Heart left ventricle (tissue), 16 donors: ENCODE measurements at places on chromosomes 3 and 15. TPM values are rescaled to one million over a fixed set of nuclear protein-coding genes. Genes with fewer than 3 reads are reported as not detected.

POMGNT2 gene
- total RNA-seq: 21.1 TPM

GRCh38 chr3:15281817-15282216 is 50.6 kb downstream of the SH3BP5 start:
- no peak for DNase-seq

SYNPR gene
- not detected for total RNA-seq

TM4SF18 gene
- 6.8 TPM for total RNA-seq

DNA sequence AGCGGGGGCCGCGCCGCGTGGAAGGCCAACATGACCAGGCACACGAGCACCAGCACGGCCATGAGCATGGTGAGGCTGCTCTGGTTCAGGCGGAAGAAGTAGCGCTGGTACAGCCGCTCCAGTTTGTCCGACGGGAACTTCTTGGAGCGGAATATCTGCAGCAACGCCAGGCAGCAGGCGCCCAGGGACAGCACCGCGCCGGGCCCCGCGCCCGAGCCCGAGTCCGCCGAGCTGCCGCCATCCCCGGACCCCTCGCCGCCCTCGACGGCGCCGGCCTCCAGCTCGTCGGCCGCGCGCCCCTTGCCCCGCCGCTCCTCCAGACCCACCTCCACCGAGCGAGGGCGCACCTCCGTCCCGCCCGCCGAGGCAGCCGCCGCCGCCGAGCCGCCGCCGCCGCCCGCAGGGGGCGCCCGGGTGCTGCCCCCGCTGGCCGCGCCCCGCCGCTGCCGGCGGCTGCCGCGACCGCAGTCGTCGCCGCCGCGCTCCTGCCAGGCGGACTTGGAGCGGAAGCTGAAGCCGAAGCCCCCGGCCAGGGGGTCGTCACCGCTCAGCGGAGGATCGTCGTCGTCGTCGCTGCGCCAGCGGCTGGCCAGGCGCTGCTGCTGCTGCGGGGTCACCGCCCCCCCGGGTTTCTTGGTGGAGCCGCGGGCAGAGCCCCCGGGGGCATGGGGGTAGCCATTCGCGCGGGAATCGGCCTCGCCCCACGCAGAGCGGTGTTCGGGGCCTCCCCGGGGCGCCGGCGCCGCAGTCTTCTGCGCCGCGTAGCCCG is 957 bp downstream of the ADCY5 start:
- peak; percentile 77 for DNase-seq

TMEM87A gene
- total RNA-seq: 18.9 TPM

KBTBD8 gene
- total RNA-seq: 8.3 TPM

DNA sequence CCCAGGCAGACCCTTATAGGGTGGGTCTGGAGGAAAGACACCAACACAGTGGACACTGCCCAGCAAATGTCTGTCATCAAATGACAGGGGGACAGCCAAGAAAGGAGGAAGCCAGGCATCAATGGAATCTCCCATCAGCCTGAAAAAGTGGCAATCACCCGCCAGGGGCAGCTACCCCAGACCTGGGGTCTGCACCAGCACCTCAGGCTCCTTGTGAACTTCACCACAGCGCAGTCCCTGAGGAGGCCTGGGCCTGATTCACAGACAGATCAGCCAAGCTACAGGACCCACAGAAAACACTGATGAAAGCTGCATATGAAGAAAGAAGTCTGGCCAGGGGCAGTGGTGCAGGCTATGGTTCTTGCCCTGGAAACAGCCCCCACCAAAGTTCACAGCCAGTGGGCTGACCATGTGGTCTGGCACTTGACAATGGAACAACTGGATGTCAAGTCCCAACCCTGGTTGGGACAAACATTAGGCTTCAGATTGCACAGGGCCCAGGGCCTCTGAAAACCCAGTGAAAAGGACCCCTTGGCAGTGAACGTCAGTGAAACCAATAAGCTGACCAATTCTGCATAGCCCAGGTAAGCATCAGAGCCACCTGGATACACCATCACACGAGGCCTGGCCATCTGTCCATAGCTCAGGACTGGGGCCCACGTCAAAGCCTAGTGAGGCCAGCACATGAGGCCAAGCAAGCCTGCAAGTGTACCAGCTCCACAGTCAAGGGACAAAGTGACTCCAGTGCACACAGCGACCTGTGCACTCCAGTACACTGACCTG is 29.1 kb downstream of the ALS2CL start:
- DNase-seq: no peak

NPRL2 gene
- total RNA-seq: 15.1 TPM

- no peak for DNase-seq
Observed at GRCh38 chr15:80152896-80153876, at the start of gene FAH. FAH (plus strand) TSS chr15:80152999; CDS start chr15:80153055, 56 bp downstream.

GPR62 gene
- total RNA-seq: not detected

DNA sequence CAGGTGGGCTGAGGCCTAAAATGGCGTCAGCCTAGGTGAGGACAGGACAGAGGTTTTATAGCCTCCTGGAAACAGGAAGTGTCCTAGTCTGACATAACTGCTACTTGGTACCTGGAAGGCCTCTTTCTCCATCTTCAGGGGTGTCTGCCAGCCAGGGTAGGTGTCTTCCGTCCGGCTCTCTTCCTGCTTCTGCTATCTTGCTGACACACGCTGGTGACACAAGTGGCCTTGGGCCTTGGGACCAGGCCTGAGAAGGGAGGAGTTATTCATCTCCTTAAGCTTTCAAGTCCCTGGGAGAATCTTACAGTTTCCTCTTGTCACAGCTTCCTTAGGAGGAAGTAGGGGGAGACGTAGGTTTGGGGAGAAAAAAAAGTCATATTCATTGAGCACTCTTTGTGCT is 551.3 kb downstream of the AGBL1 start:
- no peak for DNase-seq

- no peak for DNase-seq
Observed at GRCh38 chr3:190968616-190969015, 106.1 kb upstream of the GMNC start.

CLDN16 gene
- not detected for total RNA-seq

GRCh38 chr3:107206141-107206540 is 171.1 kb upstream of the CCDC54 start:
- no peak for DNase-seq

SLC25A20 gene
- 55.6 TPM for total RNA-seq

GRCh38 chr3:143716731-143717130 is 131.5 kb downstream of the SLC9A9 start:
- DNase-seq: no peak

GRCh38 chr3:44090036-44090435 is 151.7 kb upstream of the TOPAZ1 start:
- no peak for DNase-seq

- DNase-seq: no peak
Observed at GRCh38 chr15:92111291-92111690, 257.8 kb downstream of the SLCO3A1 start.

DNA sequence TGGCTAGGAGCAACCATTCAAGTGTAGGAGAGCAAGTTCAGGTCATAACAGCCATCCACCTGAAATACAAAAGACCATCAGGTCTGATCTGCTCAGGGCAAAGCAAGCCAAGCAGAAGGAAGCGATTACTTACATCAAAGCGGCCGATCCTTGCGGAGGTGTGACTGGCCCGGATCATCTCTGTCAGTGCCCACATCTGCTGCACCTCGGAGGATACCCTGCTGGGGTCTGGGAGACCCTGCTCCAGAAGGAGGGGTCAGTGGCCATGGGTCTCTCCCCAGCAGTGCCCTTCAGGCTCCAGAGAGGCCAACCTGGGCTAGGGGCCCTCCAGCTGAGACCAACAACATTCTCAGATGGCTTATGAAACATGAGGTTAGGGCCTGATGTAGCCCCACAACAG is 2.5 kb upstream of the AMT start:
- no peak for DNase-seq

- no peak for DNase-seq
Observed at GRCh38 chr3:185778094-185778493, 46.7 kb downstream of the IGF2BP2 start.

DNA sequence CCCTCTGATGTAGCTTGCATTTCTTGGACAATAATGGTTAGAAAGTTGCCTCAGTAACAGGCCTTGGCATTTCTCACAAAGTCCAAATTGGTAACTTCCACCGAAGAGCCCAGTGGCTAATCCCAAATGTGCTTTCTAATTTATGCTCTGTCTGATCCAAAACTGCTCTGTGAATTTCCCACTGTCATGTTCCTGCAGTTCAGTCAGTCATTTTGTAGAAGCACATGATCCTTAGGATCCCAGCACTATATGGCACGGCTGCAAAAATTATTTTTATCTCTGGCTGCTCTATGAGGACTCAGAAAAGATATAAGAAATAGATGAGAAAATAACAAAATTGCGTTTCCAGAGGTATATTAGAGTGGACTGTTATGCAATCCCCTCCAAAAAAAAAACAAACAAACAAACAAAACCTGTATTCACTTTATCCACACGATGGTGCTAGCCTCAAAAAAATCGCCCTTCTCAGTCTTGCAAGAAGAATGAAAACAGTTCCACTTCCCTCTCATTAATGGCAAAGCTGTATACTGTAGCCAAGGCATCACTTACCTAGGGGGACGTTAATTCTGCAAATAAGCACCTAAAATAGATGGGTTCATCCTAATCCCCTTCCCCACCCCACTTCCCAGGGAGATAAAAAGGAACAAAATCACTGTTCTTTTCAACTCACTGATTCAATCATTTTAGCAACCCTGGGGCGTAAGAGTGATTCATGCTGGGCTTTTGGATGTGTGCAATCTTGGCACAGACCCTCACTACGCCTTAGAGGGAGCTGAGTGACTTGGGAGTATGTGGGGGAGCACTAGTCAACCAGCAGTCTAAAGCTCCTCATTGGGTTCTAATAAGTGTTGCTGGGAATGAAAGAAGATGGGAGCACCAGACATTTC is 61.3 kb downstream of the TMCO5A start:
- no peak for DNase-seq

- no peak for DNase-seq
Observed at GRCh38 chr15:99155961-99156443, 51.1 kb downstream of the SYNM start.

DPPA4 gene
- not detected for total RNA-seq

- DNase-seq: no peak
Observed at GRCh38 chr3:117510396-117510795, 800.8 kb downstream of the TUSC7 start.

GRCh38 chr3:42664438-42664803 is 10.9 kb downstream of the ZBTB47 start:
- DNase-seq: peak; percentile 12

DNA sequence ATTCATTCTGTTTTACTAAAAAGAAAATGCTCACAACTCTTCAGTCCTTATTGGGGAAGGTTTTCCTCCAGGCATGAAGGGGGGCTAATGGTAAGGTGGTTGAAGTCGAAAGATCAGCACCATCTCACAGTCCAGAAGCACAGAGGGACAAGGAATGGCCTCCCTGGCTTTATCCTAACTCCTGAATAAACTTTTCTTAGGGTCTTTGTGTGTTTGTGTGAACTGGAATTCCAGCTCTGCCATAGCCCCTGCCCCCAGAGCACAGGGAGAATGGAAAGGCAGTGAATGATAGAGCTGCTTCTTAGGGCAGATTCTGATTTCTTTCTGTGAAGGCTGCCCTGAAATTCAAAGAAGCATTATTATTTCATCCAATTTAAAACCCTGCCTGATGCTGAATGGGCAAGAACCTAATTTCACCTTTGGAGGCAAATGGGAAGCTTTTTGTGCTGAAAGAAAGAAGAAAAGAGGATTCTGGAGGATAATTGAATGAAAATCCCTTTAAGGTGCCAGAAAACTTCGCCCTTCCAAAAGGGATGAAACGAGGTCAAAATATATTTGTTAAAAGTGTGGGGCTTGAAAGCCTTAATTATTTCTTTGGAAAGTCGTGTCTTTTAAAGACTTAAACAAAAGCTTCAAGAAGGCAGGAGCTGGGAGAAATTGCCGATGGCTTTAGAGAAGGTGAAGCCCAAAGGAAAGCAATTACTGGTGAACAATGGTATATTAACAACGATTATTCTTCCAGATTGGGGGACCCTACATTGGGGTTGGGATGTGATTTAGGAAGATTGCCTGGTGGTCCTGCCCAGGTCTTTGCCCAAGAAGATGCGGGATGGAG is 259.9 kb upstream of the RGMA start:
- DNase-seq: no peak

GRCh38 chr15:64738226-64739095 is 36.9 kb downstream of the RBPMS2 start:
- no peak for DNase-seq

DNA sequence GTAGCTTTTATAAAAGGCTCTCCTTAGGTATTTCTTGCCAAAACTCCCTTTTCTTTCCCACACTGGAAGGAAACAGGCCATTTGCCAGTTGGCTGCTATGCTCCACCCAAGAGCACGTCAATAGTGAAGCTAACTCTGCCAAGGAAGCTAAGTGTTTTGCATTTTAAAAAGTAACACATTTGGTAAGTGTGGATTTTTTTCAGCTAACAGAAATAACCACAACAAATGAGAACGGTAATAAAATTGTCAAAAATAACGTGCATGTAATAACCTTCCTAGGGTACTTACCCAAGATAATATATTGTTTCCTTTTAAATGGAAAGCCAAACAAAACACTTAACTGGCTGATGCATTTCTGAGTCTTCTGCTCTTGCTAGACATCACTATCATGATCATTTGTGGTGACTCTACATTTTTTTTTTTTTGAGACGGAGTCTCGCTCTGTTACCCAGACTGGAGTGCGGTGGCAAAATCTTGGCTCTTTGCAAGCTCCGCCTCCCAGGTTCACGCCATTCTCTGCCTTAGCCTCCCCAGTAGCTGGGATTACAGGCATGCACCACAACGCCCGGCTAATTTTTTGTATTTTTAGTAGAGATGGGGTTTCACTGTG is 4.6 kb downstream of the DPP8 start:
- DNase-seq: peak; percentile 76

DNA sequence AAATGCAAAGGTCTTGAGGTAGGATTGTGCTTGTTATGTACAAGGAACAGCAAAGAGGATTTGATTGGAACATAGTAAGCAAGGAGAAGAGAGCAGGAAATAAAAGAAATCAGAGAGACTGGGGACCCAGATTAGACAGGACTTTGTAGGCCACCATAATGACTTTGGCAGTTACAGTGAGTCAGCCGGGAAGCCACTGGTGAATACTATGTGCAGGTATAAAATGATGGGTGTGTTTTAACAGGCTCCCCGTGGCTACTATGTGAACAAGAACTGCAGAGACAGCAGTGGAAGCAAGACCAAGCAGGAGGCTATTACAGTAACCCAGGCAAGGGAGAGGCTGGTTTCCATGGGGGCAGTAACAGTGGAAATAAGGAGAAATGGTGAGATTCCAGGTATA is 55.2 kb downstream of the NPTN start:
- no peak for DNase-seq

GRCh38 chr3:109175411-109175810 is 38.9 kb downstream of the C3orf85 start:
- DNase-seq: no peak

GRCh38 chr3:25768851-25769250 is 14.4 kb downstream of the NGLY1 start:
- no peak for DNase-seq

TMEM212 gene
- not detected for total RNA-seq

DNA sequence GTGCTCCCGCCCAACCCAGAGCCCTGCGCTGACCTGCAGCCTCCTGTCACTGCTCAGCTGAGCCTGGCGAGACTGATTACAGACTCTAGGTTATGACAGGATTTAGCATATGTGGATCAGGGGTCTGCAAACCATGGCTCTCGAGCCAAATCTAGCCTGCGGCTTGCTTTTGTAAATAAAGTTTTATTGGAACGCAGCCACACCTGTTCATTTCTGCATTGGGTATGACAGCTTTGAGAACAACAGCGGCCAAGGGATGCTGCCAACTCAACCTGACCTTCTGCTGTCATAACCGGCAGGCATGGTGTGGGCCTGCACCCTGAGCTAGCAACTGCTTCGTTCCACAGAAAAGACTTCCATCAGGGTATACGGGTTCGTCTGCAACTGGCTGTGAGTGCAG is 50.5 kb upstream of the IQSEC1 start:
- DNase-seq: no peak

FSIP1 gene
- total RNA-seq: 0.75 TPM

CHL1 gene
- 6.9 TPM for total RNA-seq

GRCh38 chr15:31350771-31351170 is 24.1 kb downstream of the KLF13 start:
- no peak for DNase-seq
